Stimulated activated CD8-positive, alpha-beta memory T cell treated with anti-CD3 and anti-CD28 coated beads, Interleukin-7, amount 100 ng/mL, for 1 hour (primary cell): ENCODE measurements at places on chromosomes 12 and 14.

DNA sequence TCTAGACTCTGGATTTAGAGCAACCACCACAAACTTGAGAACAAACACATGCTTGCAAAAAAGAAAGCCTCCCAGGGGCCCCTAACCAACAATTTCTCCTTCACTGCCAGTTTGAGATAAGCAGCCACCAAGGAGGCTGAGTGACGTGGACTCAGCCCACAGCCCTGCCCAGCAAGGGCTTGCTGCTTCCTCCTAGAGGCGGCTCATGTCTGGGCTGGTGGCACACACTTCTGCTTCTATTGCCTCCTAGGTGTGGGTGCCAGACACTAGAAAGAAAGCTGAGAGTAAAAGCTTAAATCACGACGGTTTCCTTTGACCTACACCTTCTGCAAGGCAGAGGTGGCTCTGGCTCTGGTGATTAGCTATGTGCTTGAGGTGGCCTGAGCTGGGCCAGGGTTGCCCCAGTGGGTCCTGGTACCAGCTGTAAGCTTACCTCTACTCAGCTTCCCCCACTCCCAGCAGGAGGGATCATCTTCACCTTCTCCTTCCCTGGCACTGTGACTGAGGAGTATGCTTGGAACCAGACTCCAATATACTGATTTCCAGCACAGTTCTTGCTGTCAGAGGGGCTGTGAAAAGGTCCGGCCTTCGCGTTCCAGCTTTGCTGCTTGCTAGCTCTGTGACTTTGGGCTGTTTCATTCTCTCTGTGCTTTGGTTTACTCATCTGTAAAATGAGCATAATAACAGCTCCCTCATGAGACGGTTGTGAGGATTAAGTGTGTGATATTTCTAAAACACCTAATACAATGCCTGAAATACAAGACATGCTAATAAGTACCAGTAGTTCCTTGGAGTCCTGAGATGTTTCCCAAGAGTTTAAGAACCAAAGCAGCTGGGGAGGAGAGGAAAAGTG lies 89.7 kb upstream of the PARP11 start:
- peak; percentile 20 for DNase-seq

DNA sequence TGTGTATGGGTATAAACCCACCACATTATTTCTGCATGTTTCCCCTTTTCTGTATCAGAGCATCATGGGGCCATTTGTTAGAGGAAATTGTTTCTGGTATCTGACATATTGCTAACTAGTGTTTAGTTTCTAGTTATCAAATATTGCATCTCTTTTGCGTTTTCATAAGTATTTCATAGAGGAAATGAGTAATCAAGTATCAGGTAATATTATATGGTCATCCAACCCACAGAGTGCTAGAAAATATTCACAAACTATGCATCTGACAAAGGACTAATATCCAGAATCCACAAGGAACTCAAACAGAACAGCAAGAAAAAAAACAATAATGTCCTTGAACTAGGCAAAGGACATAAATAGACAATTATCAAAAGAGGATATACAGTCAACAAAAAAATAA lies 258.9 kb upstream of the LRIG3 start:
- no peak for DNase-seq

DNA sequence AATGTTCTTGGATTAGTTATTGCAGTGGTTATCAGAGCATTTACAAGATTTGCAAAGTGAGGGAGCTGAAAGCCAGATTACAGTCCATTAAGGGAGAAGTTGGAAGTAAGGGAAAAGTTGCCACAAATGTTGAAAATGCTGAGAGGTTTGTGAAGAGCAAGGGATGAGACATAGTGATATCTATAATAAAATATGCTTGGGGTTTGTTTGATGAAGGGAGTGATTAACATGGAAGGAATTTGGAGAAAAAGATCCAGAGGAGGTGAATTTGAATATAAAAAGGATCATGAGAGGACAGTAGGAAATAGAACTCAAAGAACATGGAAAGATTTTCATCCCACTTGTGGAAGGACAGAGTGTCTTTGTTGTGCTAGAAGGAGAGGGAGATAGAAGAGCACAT lies 19.3 kb upstream of the CCER1 start:
- DNase-seq = no peak

- DNase-seq = no peak
Observed at GRCh38 chr14:103343164-103343879, 9.3 kb downstream of the EIF5 start.

DNA sequence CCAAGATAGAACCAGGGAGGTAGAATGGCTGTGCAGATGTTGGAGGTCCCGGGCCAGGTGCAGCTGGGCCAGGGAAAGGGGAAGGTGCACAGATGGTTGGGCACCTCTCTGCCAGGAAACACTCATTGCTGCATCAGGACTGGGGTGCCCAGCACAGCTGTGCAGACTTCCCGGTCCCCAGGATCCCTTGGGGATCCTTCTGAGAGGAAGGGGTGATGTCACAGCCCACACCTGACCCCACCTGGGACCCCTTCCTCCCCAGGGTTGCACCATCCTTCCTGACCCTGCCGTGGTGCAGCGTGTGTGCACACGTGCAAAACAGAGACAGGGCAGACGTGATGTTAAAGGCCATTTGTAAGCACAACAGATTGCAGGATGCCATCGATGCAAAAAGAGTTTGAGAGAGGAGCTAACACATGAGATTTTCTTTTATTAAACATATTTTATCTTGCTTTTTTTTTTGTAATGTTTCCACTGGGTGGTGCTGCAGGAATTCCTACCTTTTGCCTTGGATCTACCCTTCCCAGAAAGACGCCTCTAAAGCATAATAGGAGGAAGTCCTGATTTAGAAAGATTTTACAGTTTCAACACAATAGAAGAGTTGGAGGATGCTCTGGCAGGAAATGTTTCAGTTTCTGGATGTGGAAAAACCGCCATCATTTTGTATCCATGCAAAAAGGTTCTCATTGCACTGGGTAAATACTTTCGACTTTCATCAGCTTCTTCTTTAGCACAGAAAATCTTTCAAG lies 14.8 kb downstream of the ELK3 start:
- DNase-seq = no peak

GRCh38 chr14:89618330-89618708 lies 201.3 kb upstream of the FOXN3 start:
- no peak for DNase-seq
